Transverse colon (tissue), 4 donors: ENCODE measurements at places on chromosomes 4 and X. TPM values are rescaled to one million over a fixed set of nuclear protein-coding genes. Genes with fewer than 3 reads are reported as not detected.

- no peak for DNase-seq
Measured at GRCh38 chrX:69277369-69277990, 112.2 kb upstream of the PJA1 start.

DNA sequence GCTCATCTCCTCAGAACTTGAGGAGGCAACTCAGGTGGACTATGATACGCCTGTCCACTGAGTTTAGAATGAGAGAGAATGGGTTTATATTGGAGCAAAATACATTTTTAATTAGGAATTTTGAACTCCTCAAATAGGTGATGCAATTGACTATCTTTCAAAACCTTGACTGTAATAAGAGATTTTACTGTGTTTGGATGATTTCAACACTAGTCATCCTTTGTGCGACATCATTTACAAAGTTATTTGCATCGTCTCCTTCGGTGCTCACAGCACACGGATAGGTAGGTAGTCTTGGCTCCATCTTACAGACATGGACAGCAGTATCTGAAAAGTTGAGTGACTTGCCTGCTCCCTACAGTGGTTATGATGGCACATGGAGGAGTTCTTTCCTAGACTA, 67.0 kb downstream of the AASDH start:
- no peak for DNase-seq

ZNF732 gene
- not detected for total RNA-seq

DNA sequence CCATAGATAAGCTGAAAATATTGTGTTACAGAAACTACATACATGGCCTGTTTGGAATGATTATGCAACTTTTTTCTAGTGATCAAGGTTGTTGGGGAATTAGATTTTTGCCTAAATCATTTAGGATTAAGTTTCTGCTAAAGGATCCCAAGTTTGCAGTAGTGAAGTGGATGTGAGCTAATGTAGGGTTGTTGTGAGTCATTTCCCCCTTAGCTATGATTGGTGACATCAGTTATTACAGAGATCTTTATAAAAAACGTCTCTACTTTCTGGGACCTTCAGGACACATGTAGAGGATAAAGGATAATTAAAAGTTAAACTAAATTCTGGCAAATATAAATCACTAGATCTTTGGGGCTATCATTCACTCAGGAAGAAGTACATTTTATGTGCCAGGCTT, 133.3 kb downstream of the GATB start:
- no peak for DNase-seq

- DNase-seq, result no peak
Measured at GRCh38 chrX:54306379-54306778, 51.5 kb downstream of the WNK3 start.

- peak; percentile 54 for DNase-seq
Measured at GRCh38 chr4:1727117-1728031, 6.1 kb downstream of the TACC3 start.

DNA sequence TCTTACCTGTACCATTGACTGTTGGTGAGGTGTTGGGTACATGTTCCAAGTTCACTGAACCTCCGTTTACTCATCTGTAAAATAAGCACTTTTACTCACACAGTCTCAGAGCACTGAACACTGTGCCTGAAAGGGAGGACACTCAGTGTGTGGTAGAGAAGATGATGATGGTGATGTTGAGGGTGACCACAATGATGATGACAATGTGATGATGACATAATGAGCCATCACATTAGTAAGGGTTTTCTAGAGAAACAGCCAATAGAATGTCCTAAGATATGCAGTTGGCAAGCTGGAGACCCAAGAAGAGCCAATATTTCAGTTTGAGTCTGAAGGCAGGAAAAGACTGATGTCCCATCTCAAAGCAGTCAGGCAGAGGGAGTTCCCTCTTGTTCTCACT, 315.4 kb upstream of the IGFBP7 start:
- no peak for DNase-seq

ANKRD17 gene
- total RNA-seq, result 78.2 TPM

ADAM29 gene
- total RNA-seq, result not detected

ODAM gene
- 0.79 TPM for total RNA-seq

DNA sequence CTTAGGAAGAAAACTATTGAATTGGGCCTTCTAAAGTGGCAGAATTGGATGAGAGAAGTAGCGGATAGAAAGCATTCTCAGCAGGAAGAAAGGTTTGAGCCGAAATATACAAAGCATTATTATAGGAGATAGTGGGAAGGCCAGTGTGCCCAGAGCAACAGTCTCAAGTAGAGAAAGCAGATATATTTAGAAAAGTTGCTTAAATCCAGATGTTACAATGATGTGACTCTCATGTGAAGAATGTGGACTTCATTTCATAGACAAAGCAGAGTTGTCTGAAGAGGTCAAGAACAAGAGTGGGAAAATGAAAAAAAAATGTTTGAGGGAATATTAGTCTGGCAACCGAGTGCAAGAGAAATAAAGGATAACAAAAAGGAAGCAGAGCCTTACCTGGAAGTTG, 66.9 kb downstream of the SYNPO2 start:
- DNase-seq, result no peak

- DNase-seq, result no peak
Measured at GRCh38 chr4:5361968-5362367, 310.7 kb downstream of the STK32B start.

GRCh38 chr4:13483768-13484121, 395 bp downstream of the RAB28 start:
- DNase-seq, result peak; percentile 36

GRCh38 chr4:14117575-14118238, 490.2 kb upstream of the BOD1L1 start:
- no peak for DNase-seq

DMRTC1B gene
- total RNA-seq, result not detected

PRR32 gene
- total RNA-seq, result not detected

- DNase-seq, result no peak
Measured at GRCh38 chr4:38738940-38739803, 43.6 kb downstream of the TLR10 start.

DNA sequence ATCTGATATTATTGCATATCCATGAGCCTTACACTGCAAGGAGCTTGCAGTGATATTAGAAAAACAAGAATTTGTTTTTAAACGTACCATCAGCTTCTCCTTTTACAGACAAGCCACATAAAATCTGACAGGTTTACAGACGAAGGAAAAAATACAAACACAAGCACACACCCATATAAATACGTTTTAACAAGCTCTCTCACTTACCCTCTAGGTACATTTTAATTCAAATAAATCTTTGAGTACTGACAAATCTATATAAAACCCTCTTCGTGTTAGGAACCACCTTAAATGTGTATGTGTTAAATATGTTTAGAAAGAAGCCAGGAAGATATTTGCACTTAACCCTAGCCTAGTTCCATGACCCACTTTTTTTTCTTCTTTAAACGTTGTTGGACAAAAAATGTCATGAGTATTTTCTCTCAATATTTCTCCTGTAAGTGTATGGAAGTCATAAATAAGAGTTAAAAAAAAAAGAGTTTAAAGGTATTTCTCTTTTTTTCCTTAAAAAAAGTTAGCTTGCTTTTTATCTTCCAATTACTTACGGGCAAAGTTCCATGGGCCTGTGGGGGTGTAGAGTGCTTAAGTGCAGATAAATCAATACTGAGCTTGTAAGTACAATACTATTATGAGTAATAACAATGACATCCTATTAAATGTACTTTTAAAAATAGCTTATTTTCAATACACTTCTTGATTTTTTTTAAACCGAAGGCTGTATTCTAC, 1.5 kb downstream of the ARAP2 start:
- no peak for DNase-seq

GRCh38 chr4:188106454-188106853, 2.9 kb downstream of the TRIML2 start:
- no peak for DNase-seq

DNA sequence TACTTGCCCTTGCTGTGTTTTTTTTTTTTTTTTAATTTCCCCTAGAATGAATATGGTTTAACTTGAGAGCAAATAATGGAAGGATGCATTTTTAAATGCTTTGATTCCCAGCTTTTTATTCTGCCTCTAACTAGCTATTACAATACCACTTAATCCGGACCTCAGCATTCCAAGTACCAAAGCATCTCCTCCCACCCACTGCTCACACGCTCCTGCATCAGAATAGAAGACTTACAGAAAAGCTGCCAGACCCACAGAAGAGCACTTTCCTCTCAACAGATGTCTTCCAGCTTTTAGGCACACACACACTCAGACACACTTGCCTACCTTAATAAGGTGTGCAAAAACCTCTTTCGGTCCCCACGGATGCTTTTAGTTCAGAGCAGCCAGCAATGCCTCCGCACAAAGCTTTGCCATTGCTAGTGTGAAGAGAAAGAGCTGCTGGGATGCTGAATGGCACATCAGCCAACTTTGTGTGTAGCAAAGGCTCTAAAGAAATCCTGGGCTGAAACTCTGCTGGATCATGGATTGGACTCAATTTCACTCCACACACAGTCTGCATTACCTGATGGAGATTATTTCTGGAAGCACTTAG, 1056.2 kb downstream of the DMD start:
- DNase-seq, result no peak

PORCN gene
- total RNA-seq, result 9.1 TPM

DNA sequence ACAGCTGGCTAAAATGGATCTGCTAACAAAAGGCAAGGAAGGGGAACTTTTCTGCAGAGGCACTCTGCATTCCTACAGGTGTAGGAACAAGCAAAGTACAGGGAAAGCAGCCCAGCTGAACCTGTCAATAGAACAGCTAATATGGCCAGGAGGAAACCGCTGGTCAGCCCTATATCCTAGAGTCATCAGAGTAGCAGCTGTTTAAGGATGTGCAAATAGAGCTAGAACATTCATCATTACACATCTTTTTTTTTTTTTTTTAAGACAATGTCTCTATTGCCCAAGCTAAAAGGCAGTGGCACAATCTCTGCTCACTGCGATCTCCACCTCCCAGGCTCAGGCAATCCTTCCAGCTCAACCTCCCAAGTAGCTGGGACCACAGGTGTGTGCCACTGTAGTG, 163.0 kb downstream of the BTC start:
- DNase-seq, result no peak

- DNase-seq, result no peak
Measured at GRCh38 chr4:52824603-52825459, 37.3 kb upstream of the RASL11B start.

RNF175 gene
- total RNA-seq, result not detected

- DNase-seq, result no peak
Measured at GRCh38 chr4:1478766-1479355, 72.6 kb upstream of the NKX1-1 start.

CENPVL2 gene
- total RNA-seq, result not detected

S100P gene
- total RNA-seq, result 7.5 TPM

DCAF12L2 gene
- total RNA-seq, result not detected

GRCh38 chrX:21806691-21807090, 32.7 kb upstream of the MBTPS2 start:
- no peak for DNase-seq

DNA sequence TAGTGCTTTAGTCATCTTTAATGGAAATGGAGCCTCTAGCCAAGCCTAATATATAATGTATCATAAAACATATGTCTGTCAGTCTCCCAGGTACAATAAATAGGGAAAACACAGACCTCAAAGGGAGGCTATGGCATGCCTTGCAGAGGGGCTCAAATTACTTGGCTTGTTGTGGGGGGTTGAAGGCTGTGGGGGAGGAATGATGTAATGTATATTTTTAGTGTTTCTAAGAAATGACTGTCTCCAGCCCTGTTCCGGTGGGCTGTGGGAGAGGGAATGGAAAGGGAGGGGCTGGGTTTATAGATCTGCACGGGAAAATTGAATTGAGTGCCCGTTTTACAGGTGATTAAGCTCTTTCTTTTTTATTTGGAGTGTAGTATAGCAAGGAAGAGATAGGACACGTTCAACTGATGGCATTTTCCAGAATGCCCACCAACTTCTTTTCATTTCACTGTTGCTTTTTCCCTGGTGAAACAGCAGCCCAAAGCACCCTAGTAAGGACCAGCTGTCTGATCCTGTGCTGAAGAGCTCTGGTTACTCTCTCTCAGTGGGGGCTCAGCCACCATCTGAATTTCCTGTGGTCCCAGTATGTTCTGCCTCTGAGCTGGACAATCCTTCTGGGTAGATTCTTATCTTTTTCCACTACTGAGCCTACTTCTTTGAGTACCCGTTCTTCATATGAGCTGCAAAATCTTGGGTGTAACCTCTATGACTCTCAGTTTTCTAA, 220.7 kb upstream of the CASK start:
- DNase-seq, result no peak

PNMA6F gene
- total RNA-seq, result not detected

NHS gene
- 10.7 TPM for total RNA-seq

DNA sequence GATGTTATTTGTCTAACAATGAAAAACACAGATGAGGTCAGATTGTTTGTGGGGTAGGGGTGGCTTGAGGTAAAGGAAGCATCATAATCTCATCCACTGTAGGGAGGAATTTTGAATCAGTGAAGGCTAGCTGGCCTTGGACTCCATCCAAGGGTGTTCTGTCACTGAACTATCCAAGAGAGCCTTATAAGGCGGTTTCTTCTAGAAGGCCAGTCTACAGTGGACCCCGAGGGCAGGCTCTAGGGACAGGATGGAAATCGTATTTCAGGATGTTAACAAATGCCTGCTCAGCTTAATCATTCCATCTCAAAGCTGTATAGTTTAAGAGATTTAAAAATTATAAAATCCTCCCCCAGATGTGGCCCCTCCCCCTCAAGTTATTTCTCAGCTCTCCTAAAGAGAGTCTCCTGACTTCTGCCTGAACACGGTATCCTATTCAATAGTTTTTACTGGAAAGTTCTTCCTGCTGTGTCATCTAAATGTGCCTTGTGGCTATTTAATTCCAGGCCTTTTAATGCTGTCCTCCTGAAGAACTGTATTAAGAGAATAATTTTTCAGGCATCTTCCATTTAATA, 8.0 kb downstream of the IGFBP7 start:
- peak; percentile 47 for DNase-seq
